ENCODE measurements at places on chromosomes 6 and 20. TPM values are rescaled to one million over a fixed set of nuclear protein-coding genes. Genes with fewer than 3 reads are reported as not detected.

DNA sequence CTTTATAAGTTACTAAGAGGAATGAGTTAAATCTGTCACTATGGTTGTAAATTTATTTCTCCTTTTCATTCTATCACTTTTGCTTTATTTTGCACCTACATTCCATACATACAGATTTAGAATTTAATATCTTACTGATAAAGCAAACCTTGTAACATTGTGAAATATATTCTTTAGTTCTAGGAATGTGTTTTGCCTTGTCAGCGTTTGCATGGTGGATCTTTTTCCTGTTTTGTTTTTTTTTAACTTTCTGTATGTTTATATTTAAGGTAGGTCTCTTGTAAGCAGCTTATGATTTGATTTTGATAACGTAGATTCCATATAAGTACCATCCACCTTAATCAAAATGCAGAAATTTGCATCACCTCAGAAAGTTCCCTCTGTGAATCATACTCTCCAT, 16.4 kb downstream of the RAB22A start:
- DNase-seq, result no peak

DNA sequence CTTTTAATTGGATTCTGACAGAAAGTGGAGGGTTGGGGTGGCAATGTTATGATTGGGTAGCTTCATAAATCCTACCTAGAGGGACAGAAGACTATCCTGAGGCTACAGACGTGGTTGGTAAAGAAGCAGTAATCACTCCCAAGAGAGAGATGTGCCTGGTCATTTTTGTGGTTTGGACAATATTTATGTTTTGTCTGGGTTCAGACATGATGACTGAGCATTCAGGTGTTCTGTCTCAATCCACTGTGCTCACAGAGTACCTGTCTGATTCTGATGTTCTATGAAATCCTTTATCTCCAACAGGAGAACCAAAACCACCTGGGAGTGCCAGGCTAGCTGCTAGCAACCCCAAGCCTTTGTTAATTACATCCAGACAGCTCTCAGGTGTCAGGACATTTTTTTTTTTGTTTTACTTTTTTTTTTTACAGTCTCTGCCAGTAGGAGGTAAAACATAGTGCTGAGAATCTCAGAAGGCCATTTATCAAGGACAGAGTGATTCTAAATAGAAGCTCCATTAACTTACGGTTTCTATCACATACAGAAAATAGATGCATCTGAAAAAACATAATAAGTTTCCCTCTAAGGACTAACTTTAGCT, 1.6 kb upstream of the HLA-DQA1 start:
- no peak for DNase-seq

DNA sequence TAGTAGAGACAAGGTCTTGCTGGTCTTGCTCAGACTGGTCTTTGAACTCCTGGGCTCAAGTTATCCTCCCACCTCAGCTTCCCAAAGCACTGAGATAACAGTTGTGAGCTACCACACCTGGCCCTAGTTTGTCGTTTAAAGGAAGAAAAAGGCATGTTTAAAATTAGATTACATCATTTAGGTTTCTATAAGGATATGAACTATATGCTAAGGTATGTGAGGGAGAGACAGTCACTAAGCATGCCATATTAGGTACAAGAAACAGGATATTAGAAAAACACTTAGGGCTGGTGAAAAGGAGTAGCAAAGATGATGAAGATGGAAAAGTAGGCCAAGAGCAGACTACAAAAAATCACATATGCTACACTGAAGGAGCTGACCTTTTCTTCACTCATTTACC, 106.4 kb downstream of the ASCC3 start:
- DNase-seq, result no peak

DNA sequence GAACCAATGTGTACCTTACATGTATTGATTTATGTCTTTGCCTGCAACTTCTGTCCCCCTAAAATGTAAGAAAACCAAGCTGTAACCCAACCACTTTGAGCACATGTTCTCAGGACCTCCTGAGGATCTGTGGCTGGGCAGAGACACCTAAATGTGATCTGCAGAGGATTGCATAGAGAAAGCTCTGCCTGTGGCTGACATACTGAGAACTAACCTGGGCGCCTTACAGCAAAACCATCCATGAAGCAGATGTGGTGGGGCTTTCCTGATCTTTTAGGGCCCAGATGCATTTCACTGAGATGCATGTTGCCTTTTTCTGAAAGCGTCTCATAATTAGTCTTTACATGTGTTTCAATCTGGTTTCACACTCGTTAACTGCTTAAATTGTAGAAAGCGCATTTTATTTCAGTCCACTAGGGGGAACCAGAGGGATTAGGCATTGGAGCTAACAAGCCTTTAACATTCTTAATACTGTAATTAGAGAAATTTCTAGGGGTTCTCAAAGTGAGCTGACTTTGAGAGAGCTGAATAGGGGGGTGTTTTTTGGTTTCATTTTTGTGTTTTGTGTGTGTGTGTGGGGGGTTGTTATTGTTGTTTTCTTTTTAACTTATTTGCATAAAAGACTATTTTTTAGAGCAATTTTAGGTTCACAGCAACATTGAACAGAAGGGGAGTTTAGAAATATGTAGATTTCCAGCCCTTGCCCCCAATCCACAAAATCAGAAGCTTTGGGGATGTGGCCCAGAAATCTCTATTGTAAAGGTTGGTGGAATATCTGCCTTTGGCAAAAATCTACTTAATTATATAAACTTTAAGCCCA, 50.9 kb upstream of the FAM184A start:
- peak; percentile 68 for DNase-seq

GRCh38 chr6:14882394-14883026, 363.4 kb upstream of the JARID2 start:
- peak; percentile 32 for DNase-seq

- DNase-seq, result no peak
Measured at GRCh38 chr6:46555129-46555528, 63.9 kb upstream of the RCAN2 start.

- no peak for DNase-seq
Measured at GRCh38 chr6:19715167-19715551, 122.0 kb upstream of the ID4 start.

DNA sequence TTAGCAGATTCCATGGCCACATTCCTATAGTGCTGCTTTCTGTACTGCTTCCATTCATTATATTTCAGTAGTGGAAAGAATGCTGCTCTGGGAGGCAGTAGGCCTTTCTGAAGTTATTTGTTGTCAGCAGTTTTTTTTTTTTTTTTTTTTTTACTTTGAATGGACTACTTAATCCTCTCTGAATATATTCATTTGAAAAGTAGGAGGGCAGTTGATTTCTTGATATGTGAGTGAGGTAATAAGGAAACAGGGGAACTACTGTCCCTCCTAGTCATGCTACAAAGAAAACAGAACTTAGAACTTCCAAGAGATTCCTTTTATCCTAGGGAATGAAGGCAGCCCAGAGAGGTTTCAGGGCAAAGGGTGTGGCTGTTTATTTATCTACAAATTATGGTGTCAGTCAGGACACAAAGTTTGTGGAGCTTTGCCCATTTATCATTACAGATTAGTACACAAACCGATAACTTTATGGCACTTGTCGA, 155.9 kb downstream of the JARID2 start:
- no peak for DNase-seq

- DNase-seq, result no peak
Measured at GRCh38 chr6:20870493-20870892, 336.2 kb downstream of the CDKAL1 start.

DNA sequence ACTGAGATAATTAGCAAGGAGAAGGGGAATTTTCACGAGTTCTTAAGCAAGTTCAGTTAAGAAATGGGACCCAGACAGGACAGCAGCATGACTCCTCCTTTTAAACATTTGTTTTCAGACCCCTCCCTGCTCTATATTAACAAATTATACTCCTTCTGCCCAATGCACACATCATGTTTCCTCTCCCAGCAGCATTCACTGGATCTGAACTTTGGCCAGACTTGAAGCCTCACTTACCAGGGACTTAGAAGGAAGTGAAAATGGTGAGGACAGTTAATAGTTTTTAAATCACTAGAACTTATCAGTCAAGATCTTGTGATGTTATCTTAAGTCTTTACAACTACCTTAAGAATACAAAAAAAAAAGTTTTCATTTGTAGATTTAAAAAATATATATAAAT, 1174.7 kb upstream of the MAP3K7 start:
- no peak for DNase-seq

DNA sequence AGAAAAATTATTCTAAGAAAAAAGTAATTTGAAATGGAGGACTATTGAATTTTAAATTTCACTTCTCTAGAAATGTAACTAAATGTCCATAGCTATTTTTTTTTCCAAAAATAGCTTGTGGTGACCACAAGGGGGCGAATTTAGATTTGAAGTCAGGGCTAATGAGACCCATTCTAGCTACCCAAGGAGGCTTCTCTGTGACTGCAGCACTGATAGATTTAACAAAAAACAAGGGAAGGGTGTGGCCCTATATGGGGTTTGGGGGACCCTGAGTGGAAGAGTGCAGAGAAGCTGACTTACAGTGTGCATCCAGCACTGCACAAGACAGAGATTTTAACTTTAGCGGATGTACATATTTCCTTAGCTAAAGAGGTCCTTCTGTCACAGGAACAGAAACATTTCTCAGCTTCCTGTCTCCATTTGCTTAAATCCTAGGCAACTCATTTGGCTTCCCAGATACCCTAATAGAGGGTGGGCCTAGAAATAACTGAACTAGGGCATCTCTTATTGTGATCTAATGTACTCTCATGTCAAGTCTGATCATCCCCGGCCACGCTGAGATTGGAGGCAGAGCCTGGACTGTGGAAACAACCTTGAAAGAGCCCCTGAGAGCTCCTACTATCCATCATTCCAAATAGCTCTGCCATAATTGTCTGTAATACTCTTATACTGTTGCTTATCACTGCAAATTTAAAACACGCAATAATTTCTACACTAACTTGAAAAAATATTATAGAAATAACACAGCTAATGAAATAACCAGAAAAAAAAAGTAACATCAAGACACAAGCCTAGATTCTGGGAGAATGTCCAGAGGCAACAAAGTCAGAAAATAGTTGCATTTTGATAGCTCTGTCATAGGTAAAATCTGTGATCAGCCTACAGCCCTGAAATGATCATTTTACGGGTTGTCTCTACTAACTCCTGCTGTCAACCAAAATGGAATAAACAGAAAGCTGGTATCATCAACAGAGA, 93.6 kb downstream of the SNAP91 start:
- peak; percentile 43 for DNase-seq

DNA sequence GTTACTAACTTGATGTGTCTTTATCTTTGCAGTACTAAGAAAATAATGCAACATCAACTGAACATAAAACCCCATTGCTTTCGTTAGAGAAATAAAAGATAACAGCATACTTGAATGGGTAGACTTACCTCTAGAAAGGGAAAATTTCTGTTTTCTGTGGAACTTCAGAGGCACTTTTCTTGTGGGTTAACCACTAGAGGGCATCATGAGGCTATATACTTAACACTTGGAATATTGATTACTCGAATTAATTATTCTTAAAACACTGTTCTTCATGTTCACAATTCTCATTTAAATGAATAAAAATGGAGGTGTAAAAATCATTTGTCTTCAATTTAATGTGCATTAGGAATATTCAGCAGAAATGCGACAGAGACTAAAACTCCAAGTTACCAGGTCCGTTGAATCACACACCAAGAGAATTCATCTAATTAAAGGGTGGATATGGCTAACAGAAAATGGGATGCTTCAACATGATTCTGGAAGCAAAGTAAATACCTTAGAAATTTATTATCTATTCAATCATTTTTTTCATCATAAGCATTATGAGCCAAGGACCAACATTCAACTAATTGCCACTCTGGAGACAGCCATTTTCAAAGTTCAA, 330.8 kb upstream of the PREP start:
- DNase-seq, result peak; percentile 40

- no peak for DNase-seq
Measured at GRCh38 chr6:40606526-40606925, 19.4 kb upstream of the LRFN2 start.

DNA sequence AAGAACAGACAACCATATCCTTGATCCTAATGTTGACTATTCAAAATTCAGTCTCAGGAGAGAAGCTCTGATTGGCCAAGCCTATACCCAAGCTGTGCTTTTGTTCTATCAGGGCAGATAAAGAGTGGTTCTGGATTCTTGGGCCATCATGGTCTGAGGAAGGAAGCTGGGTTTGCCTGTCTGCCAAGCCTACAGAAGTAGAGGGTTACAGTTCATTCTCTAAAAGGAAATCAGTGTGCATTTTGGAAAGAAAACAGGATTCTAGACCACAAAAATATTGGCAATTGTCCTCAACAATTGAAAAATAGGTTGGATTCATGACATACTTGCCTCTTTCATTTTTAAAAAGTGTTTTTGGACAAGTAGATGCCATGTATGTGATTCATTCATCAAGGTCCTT, 145.4 kb upstream of the BMP2 start:
- no peak for DNase-seq

DNA sequence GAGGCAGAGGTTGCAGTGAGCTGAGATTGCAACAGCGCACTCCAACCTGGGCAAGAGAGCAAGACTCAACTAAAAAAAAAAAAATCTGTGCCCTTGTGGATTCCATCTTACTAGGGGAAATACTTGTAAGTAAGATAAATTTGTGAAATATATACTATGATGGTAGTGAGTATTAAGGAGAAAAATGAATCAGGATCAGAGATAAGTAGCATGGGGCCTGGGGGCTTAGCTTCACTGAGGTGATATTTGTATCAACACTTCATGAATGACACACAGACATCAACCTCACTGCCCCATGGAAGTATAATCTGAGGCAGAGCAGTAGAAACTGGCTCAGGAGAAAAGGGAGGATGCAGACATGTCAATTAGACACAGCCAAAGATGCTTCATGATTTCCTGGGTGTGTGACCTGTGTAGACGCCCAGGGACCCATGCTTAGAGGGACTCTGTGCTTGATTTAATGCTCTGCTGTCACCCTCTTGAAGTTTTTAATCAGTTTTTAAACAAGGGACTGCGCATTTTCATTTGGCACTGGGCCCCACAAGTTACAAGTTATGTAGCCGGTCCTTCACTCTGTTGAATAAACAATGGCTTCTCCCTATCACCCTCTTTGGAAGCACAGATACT, 41.9 kb downstream of the PCNA start:
- no peak for DNase-seq

- no peak for DNase-seq
Measured at GRCh38 chr20:15162079-15162647, 824.8 kb upstream of the FLRT3 start.

- no peak for DNase-seq
Measured at GRCh38 chr20:20425823-20426654, 58.1 kb downstream of the INSM1 start.

Gene EFCAB8
- not detected for polyA plus RNA-seq

Gene PLN
- polyA plus RNA-seq, result 1.3 TPM

Gene CRISP2
- polyA plus RNA-seq, result not detected

Gene NAPB
- polyA plus RNA-seq, result 3.3 TPM

Gene TAAR9
- polyA plus RNA-seq, result not detected

Gene TRIM26
- polyA plus RNA-seq, result 26.0 TPM
